Urinary bladder (tissue), 4 donors: ENCODE measurements at places on chromosomes 3 and 15.

- no peak for DNase-seq
These were observed 320.6 kb upstream of the TBL1XR1 start for GRCh38 chr3:177517906-177518305.

DNA sequence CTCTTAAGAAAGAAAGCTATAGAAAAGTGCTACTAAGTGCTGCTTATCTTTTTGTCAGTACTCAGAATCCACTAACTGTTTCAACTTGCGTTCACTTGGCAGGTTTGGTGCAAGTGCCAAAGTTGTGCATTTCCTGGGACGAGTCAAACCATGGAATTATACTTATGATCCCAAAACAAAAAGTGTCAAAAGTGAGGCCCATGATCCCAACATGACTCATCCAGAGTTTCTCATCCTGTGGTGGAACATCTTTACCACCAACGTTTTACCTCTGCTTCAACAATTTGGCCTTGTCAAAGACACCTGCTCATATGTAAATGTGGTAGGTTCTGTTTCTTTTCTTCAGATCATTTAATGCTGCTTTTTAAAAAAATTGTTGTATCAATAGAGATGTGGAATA, 32.6 kb downstream of the GYG1 start:
- DNase-seq = no peak

DNA sequence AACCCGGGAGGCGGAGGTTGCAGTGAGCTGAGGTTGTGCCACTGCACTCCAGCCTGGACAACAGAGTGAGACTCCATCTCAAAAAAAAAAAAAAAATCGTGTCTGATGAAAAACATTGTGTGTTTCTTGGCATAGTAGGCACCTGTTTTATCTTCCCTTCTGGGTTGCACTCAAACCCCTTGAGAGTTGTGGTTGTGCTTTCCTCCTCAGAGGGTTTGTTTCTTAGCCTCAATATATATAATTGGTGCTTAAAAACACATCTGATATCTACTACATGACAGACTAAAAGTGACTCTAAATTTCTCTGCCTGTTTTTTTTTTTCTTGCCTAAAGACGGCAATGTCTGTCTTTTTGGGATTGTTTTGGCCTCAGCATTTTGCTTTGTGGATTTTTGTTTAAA, 7.6 kb downstream of the NR1D2 start:
- no peak for DNase-seq

- no peak for DNase-seq
These were observed 40.9 kb downstream of the ACAP2 start for GRCh38 chr3:195401943-195402342.

DNA sequence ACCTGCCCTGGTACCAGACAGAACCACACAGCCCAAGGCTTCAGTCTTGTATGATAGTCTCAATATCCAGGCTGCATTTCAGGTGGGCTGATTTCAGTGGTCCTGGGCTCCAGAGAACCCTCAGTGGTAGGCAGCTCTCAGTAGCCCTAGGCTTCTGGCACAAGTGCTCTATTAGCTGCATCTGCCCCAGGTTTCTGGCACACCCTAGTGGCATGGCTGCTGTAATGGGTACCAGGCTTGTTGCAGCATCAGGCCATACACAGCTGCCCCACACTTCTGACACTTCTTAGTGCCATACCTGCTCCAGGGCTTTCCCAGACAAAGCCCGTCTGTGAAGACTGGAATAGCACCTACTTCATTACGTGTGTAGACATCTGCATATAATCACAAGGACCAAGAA, 1062.2 kb upstream of the EPHA6 start:
- no peak for DNase-seq

GRCh38 chr3:152127058-152127457, 141.7 kb upstream of the MBNL1 start:
- no peak for DNase-seq

DNA sequence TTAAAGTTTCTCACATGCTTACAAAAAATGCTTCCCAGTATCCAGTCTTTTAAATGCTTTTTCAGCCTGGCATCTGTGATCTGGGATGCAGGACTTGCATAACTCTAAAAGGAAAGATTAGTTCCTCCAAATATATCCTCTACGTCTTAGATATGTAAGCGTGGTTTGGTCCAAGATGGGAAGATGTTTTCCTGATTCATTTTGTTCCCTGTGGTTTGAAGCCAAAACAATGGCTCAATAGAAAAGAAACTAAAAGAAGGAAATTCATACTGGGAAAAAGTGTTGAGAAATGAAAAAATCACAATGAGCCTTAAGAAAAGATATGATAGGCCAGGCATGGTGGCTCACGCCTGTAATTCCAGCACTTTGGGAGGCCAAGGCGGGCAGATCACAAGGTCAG, 1002.8 kb downstream of the NAALADL2 start:
- DNase-seq = no peak

DNA sequence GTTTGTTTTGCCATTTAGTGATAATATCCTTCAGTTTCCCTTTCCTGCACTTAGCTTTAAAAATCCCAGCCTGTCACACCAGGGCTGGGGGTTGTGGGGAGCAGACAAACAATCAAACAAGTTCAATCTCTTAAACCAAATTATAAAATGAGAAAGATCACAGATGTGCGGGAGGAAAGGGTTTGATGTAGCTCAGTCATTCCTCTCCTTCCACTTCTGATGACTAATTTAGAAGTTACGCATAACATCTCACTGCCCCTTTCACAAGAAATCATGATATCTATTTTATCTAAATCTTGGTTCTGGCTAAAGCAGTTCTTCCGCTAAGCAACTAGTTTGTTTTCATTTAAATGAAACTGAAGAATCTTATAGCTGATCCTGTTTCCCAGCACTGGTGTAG, 34.1 kb upstream of the ATG7 start:
- no peak for DNase-seq

DNA sequence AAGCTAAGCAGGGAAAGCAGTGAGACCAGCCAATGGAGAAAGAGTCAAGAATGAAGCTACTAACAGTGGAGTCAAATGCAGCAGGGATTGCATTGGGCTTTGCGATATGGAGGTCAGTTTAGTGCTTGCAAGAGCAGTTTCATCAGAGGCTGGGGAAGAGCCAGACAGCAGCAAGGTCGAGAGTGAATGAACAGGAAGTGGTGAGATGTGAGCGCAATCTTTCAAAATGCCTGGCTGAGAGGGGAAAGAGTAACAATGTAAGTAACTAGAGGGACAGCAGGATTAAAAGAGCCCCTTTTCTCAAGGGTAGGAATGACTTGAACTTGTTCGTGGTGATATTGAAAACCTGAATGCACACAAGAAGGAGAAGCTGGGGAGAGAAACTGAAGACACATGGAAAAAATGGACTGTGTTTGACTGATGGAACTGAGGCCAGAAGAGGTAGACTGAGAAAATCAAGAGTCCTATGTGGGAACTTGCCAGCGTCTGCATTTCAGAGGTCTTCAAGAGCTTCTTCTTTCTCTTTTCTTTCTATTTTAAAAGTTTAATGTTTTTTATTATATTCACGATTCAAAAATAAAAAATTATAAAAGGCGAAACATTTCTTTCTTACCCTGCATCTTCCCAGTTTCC, 30.6 kb upstream of the GPR160 start:
- DNase-seq = no peak

DNA sequence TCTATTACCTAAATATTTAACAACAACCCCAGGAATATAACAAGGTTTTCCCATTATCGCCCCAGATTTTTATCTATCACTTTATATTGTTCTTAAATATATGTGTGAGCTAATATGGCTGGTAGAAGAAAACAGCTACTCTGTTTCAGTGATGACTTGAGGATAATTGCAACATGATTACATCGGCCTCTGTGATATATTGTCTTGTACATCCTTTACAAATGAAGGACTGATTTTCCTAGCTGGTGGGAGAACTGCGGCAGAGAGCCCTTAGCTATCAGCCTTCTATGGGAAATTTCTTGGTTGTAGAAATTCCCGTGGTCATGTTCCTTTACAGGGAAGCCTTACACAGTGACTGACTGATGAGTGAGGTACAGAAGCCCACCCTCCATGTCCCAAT, 110.9 kb upstream of the ZNF717 start:
- no peak for DNase-seq

DNA sequence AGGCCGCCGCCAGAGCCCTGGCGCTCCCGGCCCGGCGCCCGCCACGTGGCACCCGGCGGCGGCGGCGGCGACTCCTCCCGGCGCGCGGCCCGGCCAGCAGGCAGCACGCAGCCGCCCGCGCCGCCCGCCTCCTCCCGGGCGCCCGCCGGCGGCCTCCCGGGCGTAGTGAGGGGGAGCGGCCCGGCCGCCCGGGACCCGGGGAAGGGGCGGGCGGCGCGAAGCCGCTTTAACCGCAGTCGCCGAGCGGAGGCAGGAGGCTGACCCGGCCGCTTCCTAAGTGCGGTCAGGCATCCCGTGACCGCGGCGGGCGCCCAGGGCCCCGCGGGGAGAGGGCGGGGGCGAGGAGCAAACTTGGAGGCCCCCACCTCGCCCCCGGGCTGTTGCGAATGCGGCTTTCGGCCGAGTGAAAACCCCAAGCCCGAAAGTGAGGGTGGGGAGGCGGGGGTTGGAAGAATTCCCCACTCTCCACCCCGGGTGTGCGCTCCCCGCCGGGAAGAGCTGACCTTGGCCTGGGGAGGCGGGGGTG, 1.7 kb upstream of the HES1 start:
- no peak for DNase-seq

- DNase-seq = no peak
These were observed 14.8 kb downstream of the GTPBP8 start for GRCh38 chr3:113005611-113006010.

DNA sequence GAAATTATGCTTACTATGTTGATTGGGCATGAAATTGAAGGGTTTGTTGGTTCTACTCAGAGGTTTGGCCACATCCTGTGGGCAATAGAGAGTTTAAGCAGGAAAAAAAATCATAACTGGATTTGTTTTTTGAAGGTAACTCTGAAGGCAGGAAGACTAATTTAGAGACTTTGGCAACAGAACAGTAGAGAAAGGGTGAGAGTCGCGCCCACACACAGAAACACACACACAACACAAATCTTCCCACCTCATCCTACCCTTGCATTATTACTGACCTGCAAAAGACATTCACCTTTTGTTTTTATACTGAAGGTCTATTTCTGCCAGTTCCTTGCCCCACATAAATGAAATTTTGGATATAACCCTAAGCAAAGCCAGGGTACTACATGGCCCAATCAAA, 270.6 kb downstream of the TBL1XR1 start:
- DNase-seq = no peak

- no peak for DNase-seq
These were observed 137.7 kb downstream of the BBX start for GRCh38 chr3:107660306-107660976.

DNA sequence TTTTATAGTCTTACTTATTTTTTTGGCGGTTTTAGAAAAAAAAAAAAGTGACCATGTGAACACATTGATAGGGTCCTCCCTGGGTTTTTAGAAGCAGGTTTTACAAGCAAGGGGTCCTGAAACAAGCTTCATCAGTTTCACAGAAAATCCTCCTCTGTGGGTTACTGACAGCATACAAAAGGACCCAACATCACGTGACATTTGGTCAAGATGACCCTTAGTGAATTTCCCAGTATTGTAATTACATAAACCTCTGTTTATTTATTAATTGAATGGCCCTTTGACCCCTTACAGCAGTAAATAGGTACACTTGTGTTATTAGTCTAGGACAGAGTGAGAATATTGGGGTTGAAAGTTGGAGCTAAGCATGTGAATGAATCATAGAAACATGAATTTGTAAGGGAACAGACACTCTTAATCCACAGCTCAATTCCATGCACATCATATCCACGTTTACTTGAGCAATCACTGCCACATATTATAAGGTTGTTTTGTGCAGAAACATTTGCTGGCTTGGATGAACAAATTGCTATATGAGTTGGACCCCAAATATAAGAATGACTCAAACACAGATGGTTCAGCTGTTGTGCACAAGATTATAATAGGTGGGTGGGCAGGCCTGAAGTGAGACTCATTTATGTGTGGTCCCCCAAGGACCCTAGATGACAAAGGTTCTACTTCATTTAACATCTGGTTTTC, 137.5 kb downstream of the ZNF385D start:
- DNase-seq = no peak

DNA sequence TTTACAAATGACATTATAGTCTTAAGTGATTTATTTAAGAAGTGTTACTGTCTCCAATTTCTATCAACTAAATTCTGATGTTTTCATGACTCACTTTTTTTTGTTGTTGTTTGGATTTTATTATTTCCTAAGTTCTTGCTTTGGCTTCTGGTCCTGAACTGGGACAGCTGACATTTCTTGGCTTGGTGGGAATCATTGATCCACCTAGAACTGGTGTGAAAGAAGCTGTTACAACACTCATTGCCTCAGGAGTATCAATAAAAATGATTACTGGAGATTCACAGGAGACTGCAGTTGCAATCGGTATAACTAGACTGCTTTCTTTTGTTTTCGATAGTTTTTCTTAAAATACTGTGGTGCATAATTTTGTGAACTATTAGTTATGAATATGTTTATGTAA, 47.5 kb downstream of the ASTE1 start:
- no peak for DNase-seq

GRCh38 chr15:78995921-78996893, 51.4 kb upstream of the CTSH start:
- no peak for DNase-seq

DNA sequence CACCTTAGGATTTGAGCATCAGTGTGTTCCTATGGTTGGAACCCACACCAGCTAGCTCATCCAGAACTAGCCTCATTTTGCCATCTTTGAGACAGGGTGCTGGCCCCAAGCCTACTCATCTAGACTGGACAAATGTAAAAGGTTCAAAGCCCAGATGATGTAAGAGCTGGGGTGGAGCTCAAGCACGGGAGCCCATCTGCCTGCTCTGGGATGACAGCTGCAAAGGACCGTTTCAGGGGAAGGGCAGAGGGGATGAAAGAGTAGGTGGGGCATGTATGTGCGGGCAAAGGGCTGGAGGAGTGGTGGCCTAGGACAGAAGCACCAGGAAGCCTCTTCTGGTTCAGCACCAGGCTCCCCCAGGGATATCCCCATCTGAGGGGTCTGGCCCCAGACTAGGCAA, 15.8 kb downstream of the CLK3 start:
- DNase-seq = no peak

DNA sequence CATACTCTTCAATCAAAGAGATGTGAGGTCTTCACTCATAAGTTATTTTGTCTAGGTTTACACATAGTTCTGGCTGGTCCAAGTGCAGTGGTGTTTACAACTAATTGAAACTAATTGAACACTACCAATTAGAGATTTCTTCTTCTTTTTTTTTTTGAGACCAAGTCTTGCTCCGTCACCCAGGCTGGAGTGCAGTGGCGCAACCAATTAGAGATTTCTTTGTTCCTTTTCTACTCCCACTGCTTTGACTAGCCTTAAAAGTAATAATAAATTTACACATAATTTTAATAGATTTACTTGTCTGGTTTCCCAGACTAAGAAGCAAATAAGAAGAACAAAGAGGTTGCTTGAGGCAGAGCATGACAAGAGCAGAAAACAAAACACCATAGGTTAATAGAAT, 6.7 kb upstream of the DENND6A start:
- DNase-seq = no peak

- DNase-seq = no peak
These were observed 13.2 kb upstream of the TMEM212 start for GRCh38 chr3:171829841-171830517.
